A549 treated with ZK216348 at 1 μM for 4 hours (cell line): ENCODE measurements at places on chromosomes 5 and 9. TPM values are rescaled to one million over a fixed set of nuclear protein-coding genes. Genes with fewer than 3 reads are reported as not detected.

The ZBTB34 gene
- total RNA-seq, result 2.8 to 4.7 TPM (median 3.9 TPM) in 5 replicates

The TLE1 gene
- total RNA-seq, result 79.7 to 94.0 TPM (median 81.8 TPM) in 5 replicates

The PCDHB4 gene
- 0.06 to 0.12 TPM (median 0.09 TPM) in 4 of 5 replicates, not detected in the other for total RNA-seq

The LVRN gene
- 0.05 to 0.22 TPM in 2 of 5 replicates, not detected in the others for total RNA-seq

The LAMC3 gene
- 1.2 to 2.8 TPM (median 2.0 TPM) in 5 replicates for total RNA-seq

The ASPN gene
- not detected in 5 replicates for total RNA-seq

The DRD1 gene
- total RNA-seq, result 0.09 to 0.59 TPM (median 0.24 TPM) in 5 replicates

The PHYHD1 gene
- not detected in 5 replicates for total RNA-seq

The PLAC8L1 gene
- total RNA-seq, result 0.34 to 0.75 TPM (median 0.70 TPM) in 3 of 5 replicates, not detected in the others

The ZNF462 gene
- 3.6 to 5.4 TPM (median 4.2 TPM) in 5 replicates for total RNA-seq
